Stimulated activated CD4-positive, alpha-beta T cell treated with anti-CD3 and anti-CD28 coated beads, TNF-alpha, amount 100 ng/mL, for 48 hours (primary cell): ENCODE measurements at places on chromosomes 1 and 21.
A peak's percentile ranks its signal among the peaks of the same experiment; 100 is the strongest.

DNA sequence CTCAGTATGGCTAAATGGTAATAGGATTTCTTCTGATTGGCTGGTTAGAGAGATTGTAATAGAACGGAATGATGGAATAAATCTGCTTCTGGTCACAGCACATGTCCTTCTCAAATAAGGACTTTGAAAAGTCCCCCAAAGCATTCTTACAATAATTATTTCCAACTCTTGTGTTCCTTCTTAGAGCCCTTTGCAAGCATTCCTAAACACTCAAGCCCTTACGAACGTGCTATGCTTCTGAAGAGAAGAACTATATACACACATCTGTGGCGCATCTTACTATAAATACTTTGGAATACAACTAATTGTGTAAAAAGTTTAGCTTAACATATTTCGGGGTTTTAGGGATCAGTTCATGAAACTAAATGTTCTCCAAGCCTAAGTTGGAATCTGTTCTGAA is 25.6 kb downstream of the CLIC4 start:
- DNase-seq = no peak

- DNase-seq = no peak
These were observed 2.5 kb upstream of the ATF6 start for GRCh38 chr1:161763522-161764098.

DNA sequence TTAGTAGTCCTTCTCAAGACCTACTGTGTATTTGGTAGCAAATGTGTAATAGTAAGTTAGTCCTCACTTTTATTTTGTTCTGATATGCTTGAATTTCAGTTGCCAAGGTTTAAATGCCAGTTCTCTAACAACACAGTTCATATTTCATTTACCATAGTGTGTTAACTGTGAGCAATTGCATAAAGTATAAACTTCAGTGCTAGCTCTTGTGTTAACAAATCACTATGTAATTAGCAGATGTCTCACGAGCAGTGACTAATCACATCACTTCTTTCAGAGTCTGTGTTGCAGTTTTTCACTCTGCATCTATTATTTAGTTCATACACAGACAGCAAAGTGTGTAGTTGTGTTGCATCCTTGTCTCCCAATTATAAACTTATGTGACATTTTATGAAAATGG is 47.8 kb downstream of the ZMYM4 start:
- DNase-seq = no peak

GRCh38 chr1:151851886-151852285 is 1.6 kb downstream of the THEM5 start:
- no peak for DNase-seq

DNA sequence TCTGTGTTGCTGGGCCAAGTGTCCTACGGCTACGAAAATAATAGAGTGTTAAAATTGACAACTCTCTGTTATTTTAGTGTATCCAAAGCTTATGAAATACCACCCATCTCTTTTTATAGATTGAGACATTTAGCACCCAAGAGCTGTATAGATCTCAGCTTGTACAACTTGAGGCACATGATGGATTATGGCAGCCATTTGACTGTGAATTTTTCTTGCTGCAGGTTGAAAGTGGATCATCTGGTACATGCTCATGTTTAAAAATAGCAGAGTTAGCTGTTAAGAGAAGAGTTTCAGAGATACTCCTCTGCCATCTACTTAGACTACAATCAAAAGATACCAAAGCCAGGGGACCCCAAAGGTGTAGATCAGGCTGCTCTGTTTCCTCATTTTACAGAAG is 49.3 kb upstream of the FAM3B start:
- DNase-seq = no peak

DNA sequence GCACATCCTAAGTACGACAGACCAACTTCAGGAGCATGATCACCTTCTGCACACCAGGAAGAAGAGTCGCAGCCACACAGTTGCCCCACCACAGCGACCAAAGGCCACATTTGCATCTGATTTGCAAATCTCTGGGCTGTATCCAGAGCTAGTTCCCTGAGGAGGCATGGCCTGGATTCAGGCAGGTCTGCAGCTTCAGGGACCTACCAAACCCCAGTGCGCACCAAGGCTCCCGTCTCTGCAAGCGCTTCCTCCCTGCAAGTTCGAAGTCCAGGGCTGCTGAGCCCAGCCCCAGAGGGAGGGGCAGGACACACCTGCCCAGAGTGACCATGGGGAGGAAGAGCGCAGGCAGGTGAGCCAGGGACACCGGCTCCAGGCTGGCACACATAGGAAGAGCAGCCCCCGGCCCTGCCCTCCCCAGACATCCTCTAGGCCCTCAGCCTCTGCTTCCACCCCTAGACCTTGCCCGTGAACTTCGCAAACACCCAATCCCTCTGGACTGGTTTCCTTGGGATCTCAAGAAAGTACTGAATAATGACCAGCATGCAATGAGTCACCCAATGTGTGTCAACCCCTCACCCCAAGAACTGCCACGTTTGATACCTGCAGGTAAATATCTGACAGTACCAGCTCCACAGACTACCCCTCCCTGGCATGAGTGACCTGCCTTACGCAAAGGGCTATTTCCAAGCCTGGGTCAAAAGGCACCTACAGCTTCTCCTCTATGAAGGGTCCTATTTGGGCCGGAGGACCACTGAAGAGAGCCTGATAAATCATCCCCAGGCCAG is 36.8 kb downstream of the CASZ1 start:
- DNase-seq = no peak

DNA sequence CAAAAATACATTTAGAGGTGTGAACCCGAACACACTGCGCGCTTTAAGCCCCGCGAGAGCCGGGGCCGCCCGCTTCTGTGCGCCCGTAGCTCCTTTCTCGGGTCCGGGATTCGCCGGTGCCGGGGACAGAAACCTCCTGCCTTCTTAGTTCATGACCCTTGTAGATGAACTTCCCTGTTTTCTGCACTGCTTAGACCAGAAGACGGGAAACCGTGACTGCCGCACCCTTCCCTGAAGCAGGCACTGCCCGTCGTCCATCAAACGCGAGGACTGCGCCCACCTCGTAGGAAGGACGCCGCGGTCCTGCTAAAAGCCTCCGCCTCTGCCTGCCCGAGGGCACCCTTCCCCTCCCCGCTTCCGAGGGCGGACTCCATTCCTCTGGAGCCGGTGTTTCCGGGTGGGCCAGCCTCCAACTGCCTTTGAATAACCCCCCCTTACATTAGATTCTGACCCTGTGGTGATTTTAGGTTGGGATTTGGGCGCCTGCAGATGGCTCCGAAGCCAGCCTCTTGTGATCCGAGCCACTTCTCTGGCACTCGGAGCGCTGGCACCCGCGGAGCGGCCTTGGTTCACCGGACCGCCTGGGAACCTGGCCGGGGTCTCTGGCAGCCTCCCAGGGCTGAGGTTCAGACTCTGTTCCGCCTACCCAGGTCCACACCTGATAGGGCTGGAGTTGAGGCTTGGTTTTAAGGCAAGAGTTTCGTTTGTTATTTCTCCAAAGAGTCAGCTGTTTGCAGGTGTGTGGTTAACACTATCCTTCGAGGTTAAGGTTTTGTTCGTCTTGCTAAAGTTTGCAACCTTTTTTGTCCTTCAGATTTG is 1.2 kb upstream of the PTTG1IP start:
- no peak for DNase-seq

- DNase-seq = no peak
These were observed 95.3 kb downstream of the FOXD2 start for GRCh38 chr1:47532921-47533792.

GRCh38 chr1:229448845-229449244 is 15.0 kb upstream of the ACTA1 start:
- DNase-seq = no peak

- DNase-seq = no peak
These were observed 28.6 kb downstream of the PLPPR4 start for GRCh38 chr1:99292886-99293285.

- DNase-seq = no peak
These were observed 43.7 kb downstream of the HLX start for GRCh38 chr1:220922951-220923350.

DNA sequence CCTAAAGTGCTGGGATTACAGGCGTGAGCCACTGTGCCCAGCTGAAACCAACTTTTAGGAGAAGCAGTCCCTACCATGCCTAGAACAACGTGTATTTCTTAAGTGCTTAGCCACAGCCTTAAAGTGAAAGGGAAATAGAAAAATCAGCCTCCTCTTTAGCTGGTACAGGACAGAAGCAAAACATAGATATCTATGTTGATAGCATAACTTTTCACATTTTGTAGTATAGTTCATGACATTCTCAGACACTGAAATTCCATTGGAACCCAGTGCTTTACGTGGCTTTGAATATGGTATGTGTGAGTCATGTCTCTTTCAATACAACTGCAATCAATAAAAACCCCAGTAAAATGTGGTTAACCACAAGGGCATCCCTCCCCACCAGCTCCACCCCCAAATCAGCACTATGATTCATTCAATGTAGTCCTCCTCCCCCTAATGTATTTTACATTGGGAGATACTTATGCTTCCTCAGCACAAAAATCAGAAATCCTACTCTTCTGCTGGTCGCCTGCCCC is 32.1 kb downstream of the TGFB2 start:
- DNase-seq = peak; percentile 19

DNA sequence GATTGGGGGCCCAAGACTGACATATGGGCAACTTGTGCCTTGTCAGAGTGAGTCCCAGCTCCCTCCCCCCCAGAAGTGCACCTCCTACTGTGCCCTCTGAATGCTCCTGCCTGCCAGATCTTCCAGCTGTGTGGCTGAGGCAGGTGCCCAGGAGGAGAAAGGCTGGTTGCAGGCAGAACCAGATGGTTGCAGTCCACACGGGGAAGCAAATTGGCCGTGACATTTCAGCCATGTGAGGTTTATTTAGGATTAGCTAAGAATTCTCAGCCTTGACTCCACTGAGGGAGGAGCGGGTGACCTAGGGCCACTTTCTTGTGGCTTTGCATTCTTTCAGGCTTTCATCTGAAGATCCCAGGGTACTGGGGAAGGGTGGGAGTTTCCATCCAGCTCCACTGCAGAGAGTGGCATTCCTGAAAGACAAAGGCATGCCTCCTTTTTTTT is 33.8 kb downstream of the PEX14 start:
- no peak for DNase-seq

GRCh38 chr1:144101397-144102045 is 129.7 kb upstream of the FAM72C start:
- peak; percentile 0 for DNase-seq

DNA sequence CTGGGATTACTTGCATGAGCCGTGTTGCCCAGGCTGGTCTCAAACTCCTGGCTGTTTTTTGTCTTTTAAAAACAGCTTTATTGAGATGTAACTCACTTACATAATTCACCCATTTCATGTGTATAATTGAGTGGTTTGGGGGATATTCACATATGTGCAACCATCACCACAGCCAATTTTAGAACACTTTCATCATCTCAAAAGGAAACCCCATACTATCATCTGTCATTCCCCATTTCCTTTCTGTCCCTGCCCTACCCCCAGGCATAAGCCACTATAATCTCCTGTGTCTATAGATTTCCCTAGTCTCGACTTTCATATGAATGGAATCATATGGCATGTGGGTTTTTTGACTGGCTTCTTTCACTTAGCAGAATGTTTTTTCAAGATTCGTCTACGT is 43.3 kb downstream of the GPR137B start:
- no peak for DNase-seq

DNA sequence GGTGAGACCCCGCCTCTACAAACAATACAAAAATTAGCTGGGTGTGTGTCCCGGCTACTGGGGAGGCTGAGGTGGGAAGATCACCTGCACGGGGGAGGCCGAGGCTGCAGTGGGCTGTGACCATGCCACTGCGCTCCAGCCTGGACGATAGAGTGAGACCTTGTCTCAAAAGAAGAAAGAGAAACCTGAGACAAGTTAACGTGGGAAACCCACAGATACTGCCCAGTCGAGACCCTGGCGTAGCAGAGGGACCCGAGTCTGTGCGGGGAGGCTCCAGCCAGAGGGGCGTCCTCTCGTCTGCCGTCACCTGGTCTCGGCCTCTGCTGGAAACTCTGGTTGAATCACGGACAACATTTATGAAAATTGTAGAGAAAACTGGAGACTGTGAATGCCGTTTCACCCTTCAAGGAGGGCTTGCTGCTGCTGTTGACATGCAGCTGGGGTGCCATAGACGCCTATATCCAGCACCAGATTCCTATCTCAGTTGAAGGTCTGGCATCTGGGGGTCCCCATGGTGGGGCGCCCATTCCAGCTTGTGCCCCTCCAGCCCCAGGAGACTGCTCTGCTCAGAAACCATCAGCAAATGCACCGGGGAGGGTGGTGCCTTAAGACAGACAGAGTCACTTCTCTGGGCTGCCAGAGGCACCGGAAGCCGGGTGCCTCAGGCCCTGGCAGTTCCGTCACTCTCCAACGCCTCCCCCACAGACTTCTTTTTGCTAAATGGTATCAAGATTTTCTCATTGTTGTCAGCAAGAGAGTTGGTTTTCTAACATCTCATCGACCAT is 13.6 kb upstream of the CDK11B start:
- DNase-seq = no peak

- no peak for DNase-seq
These were observed 42.5 kb upstream of the IL10 start for GRCh38 chr1:206814716-206815341.

- DNase-seq = no peak
These were observed 102.8 kb downstream of the RHOU start for GRCh38 chr1:228837817-228838716.

DNA sequence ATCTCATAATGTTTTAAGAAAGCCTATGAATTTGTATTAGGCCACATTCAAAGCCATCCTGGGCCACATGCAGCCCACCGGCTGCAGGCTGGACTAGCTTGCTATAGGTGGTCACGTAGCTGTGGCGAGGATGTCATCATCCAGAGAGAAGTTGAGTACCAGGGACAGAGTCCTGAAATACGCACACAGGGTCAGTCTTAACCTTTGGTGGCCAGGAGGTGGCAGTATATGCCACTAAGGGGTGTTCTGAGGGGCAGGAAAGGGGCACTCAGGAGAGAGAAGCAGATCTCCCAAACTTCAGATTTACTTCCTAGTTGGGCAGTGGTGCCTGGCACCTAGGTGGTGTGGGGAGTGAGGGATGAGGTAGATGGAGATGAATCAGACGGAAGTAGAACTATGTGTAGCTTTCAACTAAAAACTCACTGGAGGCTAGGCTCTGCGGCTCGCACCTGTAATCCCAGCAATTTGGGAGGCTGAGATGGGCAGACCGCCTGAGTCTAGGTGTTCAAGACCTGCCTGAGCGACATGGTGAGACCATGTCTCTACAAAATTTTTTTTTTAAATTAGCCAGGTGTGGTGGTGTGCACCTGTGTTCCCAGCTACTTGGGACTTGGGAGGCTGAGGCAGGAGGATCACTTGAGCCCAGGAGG is 16.3 kb upstream of the CDK18 start:
- no peak for DNase-seq

DNA sequence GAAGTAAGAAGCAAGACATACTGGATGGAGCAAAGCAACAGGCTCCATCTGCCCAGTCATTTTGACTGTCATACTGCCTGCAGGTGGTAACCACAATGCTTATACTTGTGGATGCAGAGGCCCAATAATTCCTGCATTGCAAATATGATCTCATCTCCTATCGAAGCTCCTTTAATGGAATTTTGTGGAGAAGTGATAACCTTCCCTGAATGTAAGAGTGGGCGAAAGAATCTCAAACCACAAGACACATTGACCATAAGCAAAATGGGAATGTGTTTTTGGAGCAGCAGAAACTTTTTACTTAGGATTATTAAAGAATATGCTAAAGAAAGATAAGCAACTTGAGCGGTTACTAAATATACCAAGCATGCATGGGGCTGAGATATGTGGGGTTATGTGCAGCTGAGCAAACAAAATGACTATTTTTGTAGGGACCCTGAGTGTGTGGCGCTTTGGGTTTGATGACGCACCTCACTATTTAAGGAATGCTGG is 77.4 kb upstream of the BACH1 start:
- DNase-seq = no peak
